ENCODE measurements at places on chromosomes 16 and 17.

DNA sequence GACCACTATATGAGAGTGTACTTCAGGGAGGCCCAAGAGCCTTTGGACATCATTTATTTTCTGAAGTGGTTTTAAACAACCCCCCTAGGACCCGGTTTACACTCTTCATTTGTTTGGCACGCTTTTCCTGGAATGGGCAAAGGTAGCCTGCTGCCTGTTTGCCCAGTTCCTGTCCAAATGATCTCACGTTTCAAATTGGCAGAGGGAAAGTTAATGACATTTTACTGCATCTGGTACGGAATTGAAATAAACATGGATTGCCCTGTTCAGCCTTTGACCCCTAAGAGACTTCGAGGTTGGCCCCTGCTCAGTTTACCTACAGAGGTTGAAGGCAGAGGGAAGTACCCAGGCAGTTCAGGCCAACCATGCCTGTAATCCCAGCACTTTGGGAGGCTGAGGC is 5.8 kb upstream of the RPRML start:
- H3K4me3 ChIP-seq, result no peak overlapping the region
- H3K36me3 ChIP-seq, result no peaks in the 10 kb centered on the region
- H3K27ac ChIP-seq, result peak overlapping the region; percentile 77

GRCh38 chr16:263182-263774 is 12.5 kb downstream of the RGS11 start:
- no peak for DNase-seq
- no peaks in the 10 kb centered on the region for H3K27me3 ChIP-seq
- H3K4me1 ChIP-seq, result no peaks in the 10 kb centered on the region
- peaks cover 69% of the 10 kb centered on the region for H3K36me3 ChIP-seq

DNA sequence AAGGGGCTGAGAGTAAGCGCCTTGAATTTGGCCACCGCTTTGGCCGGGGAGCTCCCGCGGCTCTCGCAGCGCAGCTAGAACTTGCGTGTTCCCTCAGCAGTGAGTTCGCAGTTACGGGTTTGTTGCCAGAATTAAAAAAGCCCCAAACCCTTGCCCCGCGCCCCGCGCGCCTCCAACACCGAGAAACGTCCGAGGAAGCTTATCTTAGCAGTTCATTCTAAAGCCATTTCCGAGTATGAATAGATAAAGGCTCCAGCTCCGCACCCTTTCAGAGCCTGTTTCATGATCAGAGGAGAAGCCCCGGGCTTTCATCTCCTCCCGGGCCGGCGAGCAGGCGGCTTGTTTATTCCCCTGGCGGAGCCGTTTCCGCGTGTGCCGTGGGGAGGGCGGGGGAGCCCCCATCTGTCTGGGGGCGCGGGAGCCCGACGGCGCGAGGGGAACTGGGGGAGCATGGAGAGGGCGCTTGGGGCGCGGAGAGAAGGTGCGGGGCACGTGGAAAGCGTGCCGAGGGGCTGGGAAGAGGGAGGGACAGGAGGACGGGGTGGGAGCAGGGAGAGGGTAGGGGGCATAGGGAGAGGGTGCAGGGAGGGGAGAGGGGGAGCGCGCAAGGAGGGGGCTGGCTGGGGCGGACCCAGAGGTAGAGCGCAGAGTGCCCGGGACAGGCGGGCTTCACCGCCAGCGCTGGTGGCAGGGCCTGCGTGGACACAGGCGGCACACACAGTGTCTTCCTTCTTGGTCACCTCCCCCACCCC is 9.9 kb downstream of the TBX4 start:
- H3K36me3 ChIP-seq, result no peaks in the 10 kb centered on the region
- peak overlapping the region; percentile 24 for H3K4me3 ChIP-seq
- no peak for DNase-seq

DNA sequence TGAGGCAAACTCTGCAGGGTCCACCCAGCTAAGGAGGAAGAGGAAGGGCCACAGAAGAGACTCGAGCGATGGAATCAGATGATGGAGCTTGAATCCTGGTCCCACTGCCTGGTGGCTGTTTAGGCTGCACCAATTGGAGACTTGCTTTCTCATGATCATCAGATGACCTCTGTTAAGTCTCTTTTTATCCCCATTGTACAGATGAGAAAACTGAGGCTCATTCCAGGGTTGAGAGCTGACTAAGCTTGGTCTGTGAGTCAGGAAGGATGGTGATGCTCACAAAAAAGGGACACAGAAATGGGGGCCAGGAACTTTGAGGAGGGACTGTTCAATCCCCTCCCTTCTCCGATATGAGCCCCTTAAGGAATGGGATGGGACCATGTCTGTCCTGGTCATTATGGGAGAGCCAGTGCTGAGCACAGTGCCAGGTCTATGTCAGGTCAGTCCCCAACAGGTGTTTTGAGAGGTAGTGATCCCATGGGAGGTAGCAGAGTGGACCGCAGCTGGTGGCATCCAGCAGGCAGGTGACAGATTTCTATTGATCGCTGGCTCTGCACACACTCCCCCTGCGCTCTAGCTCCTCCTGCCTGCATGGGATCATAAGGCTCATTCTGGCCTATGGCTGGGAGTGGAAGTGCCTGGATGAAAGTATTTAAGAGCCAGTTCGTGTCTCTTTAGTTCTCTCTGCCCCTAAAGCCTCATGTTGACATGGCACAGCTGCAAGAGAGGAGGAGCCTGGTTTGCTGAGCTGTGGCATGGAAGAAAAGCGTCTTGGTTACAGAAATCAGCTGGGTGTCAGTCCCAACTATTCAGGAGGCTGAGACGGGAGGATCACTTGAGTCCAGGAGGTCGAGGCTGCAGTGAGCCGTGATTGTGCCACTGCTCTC is 27.2 kb downstream of the SNX20 start:
- no peak for DNase-seq
- no peaks in the 10 kb centered on the region for H3K36me3 ChIP-seq
- no peak overlapping the region for H3K27ac ChIP-seq
- no peaks in the 10 kb centered on the region for H3K27me3 ChIP-seq

DNA sequence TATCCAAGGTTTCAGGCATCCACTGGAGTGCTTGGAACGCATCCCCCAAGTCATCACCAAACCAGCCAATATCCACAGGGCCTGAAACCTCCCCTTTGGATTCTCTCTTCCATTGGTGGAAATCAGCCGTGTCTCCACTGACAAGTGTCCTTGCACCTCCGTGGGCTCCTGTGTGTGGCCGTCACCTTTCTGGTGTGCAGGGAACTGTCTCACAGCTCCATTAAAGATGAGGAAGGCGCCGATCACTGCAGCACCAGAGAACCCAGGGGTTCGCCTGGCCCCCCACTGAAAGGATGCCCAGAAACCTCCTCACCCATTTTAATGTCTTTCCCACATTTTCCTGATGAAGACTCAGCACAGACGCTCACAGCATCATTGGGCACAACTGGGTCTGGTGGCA is 17.8 kb upstream of the METRNL start:
- no peak for DNase-seq
- no peaks in the 10 kb centered on the region for H3K27me3 ChIP-seq
- H3K36me3 ChIP-seq, result no peaks in the 10 kb centered on the region
- H3K27ac ChIP-seq, result no peak overlapping the region

DNA sequence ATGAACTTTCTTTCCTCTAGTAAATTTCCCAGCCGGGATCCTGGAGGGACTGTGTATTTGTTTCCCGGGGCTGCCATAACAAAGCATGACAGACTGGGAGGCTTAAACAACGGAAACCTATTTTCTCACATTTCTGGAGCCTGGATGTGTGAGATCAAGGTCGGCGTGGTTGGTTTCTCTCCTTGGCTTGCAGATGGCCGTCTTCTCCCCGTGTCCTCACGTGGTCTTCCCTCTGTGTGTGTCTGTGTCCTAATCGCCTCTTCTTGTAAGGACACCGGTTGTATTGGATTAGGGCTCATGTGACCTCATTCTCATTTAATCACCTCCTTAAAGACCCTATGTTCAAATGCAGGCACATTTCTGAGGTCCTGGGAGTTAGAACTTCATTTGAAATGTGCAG is 22.0 kb upstream of the USP10 start:
- H3K27me3 ChIP-seq, result peaks cover 8% of the 10 kb centered on the region
- no peaks in the 10 kb centered on the region for H3K36me3 ChIP-seq
- no peak overlapping the region for H3K27ac ChIP-seq
- DNase-seq, result no peak
- H3K4me1 ChIP-seq, result no peaks in the 10 kb centered on the region

- no peak overlapping the region for H3K27ac ChIP-seq
- DNase-seq, result no peak
- H3K4me3 ChIP-seq, result no peak overlapping the region
- H3K27me3 ChIP-seq, result peaks cover 7% of the 10 kb centered on the region
- H3K36me3 ChIP-seq, result no peaks in the 10 kb centered on the region
- H3K4me1 ChIP-seq, result no peaks in the 10 kb centered on the region
Observed at GRCh38 chr16:19380328-19380727, 37.4 kb upstream of the TMC5 start.

DNA sequence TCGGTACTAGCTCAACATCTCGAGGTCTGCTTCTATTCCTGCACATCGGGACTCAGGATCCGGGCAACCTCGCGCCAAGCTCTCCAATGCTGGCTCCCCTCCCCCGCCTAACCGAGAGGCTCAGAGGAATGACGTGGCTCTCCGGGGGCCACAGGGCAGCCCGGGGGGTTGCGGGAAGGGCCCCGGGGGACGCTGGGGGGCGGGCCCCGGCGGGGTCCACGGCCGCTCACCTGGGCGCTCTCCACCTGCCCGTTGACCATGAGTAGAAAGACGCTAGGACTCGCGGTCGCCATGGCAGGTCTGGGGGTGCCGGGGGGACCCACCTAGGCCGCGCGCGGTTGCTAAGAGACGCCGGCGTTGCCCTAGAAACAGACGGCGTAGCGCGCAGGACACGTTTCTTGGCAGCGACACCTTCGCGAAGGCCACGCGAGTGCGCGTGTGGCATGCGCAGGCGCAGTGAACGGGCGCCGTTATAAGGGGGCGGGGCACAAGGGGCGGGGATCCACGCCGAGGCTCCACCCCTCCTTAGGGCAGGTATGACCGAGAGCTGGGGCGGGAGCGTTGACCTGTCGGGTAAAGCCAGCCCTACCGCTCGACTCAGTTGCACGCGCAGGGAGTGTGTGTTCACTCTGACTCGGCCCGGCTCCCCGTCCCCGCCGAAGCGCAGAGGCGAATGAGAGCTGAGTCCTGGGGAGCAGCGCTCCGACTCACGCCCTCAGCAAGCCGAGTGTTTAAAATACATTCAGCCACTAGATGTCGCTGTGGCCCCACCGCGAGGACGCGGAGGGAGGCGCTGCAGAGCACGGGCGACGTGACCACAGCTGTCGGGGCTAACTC is at the start of gene B9D1:
Gene B9D1, minus strand, starts transcription at position 447 of the 837 bp plus-strand sequence. Its CDS starts 154 bp downstream, at position 293.
- H3K4me1 ChIP-seq, result peaks cover 10% of the 10 kb centered on the region
- H3K36me3 ChIP-seq, result no peaks in the 10 kb centered on the region
- peak within 1 kb of the TSS; percentile 73 for H3K4me3 ChIP-seq
- peak; percentile 94 for DNase-seq

GRCh38 chr17:49104511-49105074 is 28.0 kb upstream of the B4GALNT2 start:
- DNase-seq, result no peak
- peaks cover 12% of the 10 kb centered on the region for H3K27me3 ChIP-seq
- H3K36me3 ChIP-seq, result no peaks in the 10 kb centered on the region

DNA sequence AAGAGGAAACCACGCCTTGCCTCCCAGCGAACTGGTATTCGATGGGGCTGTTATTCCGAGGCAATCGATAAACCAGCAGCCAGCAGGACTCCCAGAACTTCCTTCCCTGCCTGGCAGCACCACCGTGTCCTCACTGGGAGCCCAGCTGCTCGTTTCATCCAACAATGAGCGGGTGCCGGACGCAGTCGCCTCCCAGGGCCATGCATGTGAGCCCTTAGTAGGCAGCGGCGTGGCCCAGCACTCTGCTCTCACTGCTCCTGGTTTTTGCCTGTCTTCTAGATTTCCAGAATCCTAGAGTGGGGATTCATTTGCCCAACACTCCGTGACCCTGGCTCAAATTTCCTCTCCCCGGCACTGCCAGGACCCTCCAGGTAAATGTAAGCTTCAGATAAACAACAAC is 29.1 kb upstream of the RASD1 start:
- no peaks in the 10 kb centered on the region for H3K36me3 ChIP-seq
- no peak for DNase-seq
- peaks cover 29% of the 10 kb centered on the region for H3K4me1 ChIP-seq
- H3K4me3 ChIP-seq, result no peak overlapping the region

- DNase-seq, result no peak
- H3K27me3 ChIP-seq, result peaks cover 8% of the 10 kb centered on the region
- no peak overlapping the region for H3K4me3 ChIP-seq
- H3K4me1 ChIP-seq, result no peaks in the 10 kb centered on the region
- no peaks in the 10 kb centered on the region for H3K36me3 ChIP-seq
- no peak overlapping the region for H3K27ac ChIP-seq
Observed at GRCh38 chr16:31265329-31266245, 5.8 kb downstream of the ITGAM start.

- H3K4me1 ChIP-seq, result no peaks in the 10 kb centered on the region
- H3K27ac ChIP-seq, result no peak overlapping the region
- H3K4me3 ChIP-seq, result no peak overlapping the region
- no peak for DNase-seq
- H3K36me3 ChIP-seq, result no peaks in the 10 kb centered on the region
Observed at GRCh38 chr16:81296631-81297030, 18.1 kb upstream of the GAN start.

DNA sequence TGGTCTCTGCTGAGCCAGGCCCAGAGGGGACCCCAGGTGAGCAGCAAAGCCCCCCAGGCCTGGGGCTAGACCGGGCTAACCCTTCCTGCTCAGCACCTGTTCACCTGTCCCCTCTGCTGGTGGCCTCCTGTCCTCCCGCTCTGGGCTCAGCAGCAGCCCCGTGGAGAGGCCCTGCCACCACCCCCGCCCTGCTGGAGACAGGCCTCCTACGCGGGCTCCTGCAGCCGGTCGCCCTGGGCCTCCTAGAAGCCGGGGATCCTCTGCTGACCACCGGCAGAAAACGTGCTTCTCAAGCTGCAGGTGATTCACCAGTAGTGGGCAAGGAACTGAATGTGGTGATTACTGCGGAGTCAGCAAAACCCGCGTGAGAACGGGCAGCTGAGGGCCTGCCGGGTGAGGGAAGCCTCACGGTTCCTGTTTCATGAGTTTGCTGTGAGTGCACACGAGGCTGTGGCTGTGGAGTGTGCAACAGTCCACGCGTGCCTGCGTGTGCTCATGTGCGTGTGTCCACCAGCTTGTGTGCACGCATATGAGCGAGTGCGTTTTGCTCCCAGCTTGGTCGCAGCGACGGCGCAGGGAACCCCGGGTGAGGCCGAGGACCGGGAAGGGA is 792 bp downstream of the SECTM1 start:
- no peak overlapping the region for H3K27ac ChIP-seq
- peaks cover 26% of the 10 kb centered on the region for H3K27me3 ChIP-seq
- peak overlapping the region; percentile 46 for H3K4me3 ChIP-seq

GRCh38 chr16:85192238-85193114 is 80.2 kb upstream of the CIBAR2 start:
- no peak overlapping the region for H3K4me3 ChIP-seq
- no peak for DNase-seq
- H3K4me1 ChIP-seq, result peaks cover 16% of the 10 kb centered on the region
- H3K27ac ChIP-seq, result no peak overlapping the region

GRCh38 chr16:31474173-31474714 is 2.3 kb downstream of the TGFB1I1 start:
- H3K27me3 ChIP-seq, result no peaks in the 10 kb centered on the region
- H3K4me1 ChIP-seq, result peaks cover 10% of the 10 kb centered on the region
- H3K4me3 ChIP-seq, result no peak overlapping the region
- H3K36me3 ChIP-seq, result peaks cover 24% of the 10 kb centered on the region
- H3K27ac ChIP-seq, result no peak overlapping the region

- peaks cover 50% of the 10 kb centered on the region for H3K36me3 ChIP-seq
- peaks cover 19% of the 10 kb centered on the region for H3K4me1 ChIP-seq
- H3K27ac ChIP-seq, result peak overlapping the region; percentile 89
- no peak overlapping the region for H3K4me3 ChIP-seq
- DNase-seq, result no peak
Observed at GRCh38 chr16:1508494-1509187, 15.5 kb downstream of the TELO2 start.
